ENCODE measurements at places on chromosomes 7 and 10.

DNA sequence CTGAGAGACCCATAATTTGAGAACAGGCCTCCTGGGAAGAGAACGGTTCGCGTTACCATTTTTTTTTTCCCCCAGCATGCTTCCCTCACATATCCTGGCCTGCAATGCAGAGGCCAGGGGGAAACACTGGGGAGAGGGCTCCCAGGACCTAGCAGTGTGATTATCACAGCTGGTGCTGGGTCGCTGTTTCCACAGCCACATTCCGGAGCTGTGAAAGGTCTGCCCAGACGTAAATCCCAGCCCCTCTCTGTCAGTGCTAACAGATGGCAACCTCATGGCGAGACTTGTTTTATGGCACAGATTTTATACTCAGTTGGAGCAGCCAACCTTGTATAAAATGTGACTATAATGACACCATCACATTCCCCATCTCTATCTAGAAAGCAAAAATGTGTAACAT is 150.5 kb downstream of the PLXDC2 start:
- DNase-seq, result no peak

DNA sequence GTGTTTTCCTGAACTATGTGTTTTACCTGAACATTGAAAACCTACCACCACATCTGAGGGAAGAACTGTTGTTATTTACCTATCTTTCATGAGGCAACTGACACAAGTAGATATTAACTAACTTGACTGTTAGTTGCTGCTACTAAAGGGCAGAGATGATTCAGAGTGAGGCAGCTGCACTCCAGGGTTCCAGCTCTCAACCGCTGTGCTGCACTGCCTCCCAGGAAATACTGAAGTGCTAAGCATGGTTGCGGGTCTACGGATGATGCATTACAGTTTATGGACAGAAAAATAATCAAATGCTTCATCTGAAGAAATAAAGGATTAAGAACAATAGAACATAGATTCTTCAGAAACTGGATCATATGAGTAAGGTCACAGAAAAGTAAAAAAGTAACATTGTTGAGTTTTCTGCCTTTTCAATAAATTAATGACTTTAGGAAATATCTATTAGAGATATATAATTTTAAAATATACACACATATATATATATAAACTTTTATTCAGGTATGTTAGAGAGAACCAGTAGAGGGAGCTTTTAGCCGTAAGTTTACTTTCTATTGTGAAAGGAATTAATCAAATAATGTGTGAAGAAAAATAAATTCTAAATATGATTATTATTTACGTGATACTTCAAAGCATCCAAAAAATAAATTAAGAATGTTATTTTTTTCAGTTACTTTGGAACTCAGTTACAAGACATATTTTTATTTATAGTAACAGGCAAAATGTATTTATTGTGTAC is 620.0 kb downstream of the CNTNAP2 start:
- peak; percentile 15 for DNase-seq

GRCh38 chr7:82631998-82632397 is 188.4 kb upstream of the CACNA2D1 start:
- DNase-seq, result no peak

DNA sequence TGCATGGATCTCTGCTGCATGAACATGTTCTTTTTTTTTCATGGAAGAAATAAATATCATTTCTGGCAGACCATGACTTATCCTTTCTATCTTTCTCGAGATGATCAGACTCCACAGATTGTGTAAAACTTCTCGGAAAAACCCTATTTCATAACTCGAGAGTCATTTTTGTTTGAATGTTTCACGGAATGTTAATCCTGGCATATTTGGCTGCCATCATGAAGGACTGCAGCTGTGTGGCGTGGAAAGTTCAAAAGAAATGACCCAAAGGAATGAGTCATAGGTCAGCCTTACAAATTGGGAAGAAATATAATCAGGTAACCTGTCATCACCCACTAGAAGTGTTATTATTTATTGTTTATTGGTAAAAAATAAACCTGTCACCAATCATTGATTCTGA is 566.8 kb downstream of the SDK1 start:
- no peak for DNase-seq

GRCh38 chr7:158327571-158328180 is 259.9 kb downstream of the PTPRN2 start:
- no peak for DNase-seq
